ENCODE measurements at places on chromosomes 7 and 10.

GRCh38 chr10:396535-397220, 261.4 kb downstream of the ZMYND11 start:
- DNase-seq = no peak

DNA sequence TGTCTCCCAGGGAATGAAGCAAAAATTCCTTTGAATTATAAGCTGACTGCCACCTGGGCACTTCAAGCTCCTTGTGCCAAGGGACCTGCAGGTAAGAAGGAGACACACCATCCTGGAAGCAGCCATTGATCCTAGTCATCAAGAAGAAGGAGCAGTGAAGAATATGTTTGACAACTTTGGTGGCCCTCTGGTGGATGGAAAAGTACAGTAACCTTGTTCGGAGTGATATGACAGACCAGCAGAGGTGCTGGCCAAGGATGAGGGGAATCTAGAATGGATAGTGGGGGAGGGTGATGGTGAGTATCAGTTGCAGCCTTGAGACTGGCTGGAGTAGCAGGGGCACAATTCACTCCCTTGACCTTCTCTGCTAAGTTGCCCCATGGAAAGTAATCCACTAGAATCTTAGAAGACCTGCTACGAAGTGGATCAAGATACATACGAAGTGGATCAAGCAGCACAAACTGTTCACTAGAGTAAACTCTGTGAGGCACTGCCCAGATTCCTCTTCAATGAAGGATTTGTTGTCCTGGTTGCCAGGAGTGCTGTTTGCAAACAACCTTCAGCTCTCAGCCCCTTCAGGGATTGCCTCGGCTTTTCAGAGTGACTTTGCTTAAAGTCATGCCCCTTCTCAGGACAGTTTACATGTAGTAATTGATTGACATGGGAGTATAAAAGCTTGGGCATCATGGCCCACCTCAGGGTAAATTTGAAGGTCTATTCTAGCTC, 44.8 kb upstream of the ORC5 start:
- no peak for DNase-seq

- DNase-seq = no peak
Observed at GRCh38 chr10:78038105-78038504, 4.4 kb downstream of the RPS24 start.

DNA sequence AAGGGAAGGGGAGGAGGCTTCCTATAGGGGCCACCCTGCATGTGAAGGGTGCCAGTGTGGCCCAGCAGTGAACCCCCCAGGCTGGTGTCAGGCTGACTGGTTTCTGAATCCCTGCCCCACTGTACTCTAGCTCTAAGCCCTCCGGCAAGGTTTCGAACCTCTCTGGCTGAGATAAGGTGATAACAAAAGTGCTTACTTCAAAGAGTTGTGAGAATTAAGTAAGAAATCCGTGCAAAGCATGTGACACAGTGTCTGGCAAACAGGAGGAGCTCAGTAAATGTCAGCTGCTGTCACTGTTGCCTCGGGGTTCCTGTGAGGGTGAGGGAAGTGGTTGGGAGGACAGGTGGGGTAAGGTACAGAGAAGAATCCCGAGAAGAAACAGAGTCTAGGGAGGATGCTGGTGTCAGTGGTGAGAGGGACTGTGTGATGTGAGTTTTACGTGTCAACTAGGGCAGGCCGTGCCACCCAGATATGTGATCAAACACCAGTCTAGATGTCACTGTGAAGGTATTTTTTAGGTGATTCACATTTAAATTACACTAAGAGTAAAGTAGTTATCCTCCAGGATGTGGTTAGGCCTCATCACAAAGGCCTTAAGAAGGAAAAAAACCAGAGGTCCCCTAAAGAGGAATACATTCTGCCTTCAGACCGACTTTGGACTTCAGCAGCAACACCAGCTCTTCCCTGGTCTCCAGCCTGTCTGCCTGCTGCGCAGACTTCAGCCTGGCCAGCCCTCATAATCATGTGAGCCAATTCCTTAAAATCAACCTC, 64.4 kb downstream of the BPGM start:
- DNase-seq = no peak

DNA sequence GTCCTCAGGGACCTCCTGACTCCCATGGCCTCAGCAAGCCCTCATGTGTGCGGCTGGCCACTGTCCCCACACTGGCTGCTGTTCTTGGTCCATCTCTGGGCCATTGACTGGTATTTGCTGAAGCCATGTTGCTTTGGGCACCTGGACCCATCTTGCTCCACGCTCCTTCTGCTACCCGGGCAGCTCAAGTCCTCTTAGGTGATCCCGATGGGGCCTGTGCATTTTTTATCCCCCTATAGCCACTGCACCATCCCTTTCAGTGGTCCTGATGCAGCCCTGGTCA, 16.7 kb downstream of the RAMP3 start:
- no peak for DNase-seq

DNA sequence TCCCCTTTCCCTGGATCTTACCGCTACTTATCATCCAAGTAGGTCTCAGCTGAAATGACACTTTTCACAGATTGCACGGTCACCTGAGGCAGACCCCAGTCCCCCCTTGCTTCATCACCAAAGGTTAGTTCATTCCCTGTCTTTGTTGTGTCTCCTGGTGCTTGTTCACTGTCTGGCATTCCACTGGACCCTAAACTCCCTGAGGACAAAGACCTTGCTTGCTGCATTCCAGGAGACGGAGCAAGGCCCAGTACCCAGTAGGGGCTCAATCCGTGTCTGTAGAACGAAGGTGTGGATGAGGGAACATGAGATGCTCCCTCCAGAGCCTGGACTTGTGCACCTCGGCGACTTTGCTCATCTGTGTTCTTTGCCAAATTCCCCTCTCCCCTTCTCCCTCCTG, 160.0 kb downstream of the RAB11FIP2 start:
- no peak for DNase-seq

DNA sequence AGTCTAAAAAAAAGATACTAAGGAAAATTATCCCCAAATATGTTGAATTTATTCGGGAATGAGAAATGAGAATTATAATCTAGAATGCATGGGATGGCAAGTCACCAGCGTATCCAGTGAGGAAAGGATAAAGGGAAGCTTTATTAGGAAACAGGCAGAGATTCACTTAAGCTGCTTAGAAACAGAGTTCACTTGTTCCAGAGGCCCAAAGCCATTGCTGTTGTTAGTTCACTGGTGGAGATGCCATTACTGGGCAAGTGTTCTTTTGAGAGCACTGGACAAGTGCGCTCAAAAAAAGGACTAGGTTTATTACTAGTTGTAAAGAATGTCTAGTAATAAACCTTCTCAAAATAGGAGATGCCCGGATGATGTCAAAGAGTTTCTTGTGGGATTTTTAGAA, 51.2 kb downstream of the MICU1 start:
- no peak for DNase-seq

- DNase-seq = no peak
Observed at GRCh38 chr7:36306222-36306621, 83.4 kb upstream of the ANLN start.

GRCh38 chr7:66952343-66953043, 31.5 kb downstream of the TMEM248 start:
- no peak for DNase-seq

DNA sequence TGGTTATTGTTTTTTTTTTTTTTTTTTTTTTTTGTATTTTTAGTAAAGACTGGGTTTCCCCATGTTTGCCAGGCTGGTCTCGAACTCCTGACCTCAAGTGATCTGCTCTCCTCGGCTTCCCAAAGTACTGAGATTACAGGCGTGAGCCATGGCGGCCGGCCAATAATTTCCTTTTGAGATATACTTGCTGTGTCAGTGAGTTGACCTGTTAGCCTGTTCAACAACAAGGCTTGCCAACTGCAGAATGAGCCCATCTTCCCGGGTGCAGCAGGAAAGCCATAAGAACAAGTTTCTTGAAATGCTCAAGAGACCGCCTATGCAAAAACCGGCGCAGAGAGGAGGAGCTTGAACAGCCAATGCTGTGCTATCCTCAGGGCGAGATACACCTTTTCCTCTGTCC, 112.5 kb downstream of the PRPF18 start:
- DNase-seq = no peak

DNA sequence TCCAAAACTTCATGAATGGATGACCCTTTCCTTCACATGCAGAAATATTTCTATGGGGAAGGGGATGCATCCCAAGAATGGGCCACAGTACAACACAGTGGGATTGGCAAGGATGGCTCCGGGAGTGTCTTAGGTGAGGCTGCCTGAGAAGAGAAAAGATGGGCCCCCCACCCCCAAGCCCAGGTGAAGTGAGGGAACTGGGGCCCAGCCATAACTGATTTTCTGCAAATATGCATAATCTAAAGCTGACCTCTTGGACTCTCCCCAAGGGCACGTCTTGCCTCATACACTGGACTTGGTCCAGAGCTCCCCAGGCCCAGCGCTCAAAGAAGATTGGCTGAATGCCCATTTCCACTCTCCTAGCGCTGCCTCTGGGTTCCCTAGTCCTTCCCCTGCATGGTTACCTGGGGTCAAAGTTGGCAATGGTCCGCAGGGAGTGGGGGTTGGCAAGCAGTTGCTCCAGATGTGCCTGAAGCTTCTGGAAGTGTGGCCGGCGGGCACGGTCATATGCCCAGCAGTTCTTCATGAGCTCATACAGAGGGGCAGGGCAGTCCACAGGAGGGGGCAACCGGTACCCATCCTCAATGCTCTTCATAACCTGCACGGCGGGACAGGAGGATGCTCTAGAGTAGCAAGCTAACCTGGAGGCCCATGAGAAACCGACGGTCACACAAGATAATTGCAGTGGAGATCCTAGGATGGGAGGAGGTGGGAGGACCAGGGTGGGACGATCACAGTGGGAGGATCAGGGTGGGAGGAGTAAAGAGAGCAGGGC, 12.3 kb downstream of the ZYX start:
- DNase-seq = peak; percentile 5

DNA sequence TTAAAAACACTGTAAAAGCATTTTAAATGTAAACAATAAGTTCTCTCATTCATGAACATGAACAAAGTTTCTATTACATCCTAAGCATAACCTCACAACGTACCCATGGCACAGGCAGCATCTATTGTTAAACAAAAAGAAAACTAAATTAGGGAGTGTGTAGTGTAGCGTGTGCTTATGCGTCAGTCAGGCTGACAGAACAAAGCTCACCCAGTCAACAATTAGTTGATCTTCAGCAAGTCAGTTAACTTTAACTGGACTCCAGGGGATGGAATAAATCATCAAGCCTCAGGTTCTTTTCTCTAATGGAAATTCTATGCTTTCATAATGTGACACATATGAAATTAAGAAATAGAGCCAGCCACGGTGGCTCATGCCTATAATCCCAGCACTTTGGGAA, 91.6 kb upstream of the ODAD2 start:
- DNase-seq = no peak

DNA sequence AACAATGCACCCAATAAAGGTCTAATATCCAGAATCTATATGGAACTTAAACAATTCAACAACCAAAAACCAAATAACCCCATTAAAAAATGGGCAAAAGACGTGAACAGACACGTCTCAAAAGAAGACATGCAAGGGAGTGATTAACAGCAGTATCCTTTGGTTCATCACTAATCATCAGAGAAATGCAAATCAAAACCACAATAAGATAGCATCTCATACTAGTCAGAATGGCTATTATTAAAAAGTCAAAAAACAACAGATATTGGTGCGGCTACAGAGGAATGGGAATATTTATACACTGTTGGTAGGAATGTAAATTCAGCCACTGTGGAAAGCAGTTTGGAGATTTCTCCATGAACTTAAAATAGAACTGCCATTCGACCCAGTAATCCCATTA, 46.6 kb downstream of the MSRB2 start:
- DNase-seq = no peak

GRCh38 chr7:117424090-117424829, 3.0 kb downstream of the ASZ1 start:
- DNase-seq = no peak

DNA sequence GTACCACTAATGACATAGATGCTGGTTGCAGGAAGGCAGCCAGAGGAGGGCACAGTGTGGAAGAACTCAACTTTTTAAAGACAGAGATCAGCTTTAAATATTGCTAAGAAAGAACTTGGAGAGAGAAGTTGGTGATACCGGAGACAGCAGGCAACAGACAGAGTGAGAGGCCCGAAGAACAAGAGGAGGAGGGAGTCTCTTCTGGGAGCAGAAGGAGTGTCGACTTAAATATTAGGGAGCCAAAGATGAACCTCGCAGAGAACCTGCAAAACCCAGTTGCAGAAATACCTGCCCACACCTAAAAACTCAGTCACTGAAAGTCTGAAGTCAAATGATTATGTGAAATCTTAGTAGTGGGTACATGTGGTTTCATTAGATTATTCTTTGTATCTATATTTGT, 3.4 kb upstream of the WDR86 start:
- no peak for DNase-seq

GRCh38 chr7:1794888-1795542, 124.9 kb downstream of the ELFN1 start:
- no peak for DNase-seq

- DNase-seq = no peak
Observed at GRCh38 chr7:106464651-106465050, 179.9 kb upstream of the NAMPT start.

DNA sequence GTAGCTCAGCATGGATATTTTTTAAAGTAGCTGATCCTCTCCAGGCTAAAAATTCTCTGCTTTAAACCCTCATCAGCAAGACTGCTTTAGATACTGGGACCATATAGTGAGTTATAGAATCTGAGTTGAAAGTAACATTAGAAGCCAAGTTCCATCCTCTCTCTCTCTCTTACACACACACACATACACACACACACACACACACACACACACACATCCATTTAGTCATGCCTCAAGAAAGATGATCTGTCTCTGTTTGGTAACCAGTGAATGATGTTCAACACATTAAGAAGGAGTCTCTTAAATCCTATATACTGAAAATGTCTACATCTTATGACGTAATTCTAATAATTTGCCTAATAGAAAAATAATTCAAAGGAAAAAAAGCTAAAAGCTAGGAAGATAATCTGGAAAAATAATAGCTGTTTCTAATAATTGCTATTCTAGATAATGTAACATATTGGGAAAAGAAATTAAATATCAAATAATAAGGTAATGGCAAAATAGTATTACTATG, 16.9 kb upstream of the ATP6V0A4 start:
- DNase-seq = no peak

- DNase-seq = no peak
Observed at GRCh38 chr10:19762026-19762425, 54.2 kb upstream of the PLXDC2 start.

GRCh38 chr7:920351-921070, 34.0 kb downstream of the ADAP1 start:
- DNase-seq = no peak
